ENCODE measurements at places on chromosomes 16 and 17.

- DNase-seq, result no peak
These were observed 6.2 kb upstream of the ABCA8 start for GRCh38 chr17:68961214-68961882.

DNA sequence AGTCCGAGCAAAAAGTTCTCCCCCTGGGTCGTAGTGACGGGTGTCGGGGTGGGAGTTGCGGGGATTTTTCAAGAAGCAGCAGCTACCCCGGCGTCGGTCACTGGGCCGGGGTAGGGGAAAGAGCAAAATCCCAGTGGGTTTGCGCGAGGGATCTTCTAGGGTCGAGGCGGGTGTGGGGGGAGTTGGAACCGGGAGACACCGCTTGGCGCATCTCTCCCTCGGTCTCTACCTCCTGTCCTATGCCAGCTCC lies 2.3 kb upstream of the UBTF start:
- no peak for DNase-seq

- no peak for DNase-seq
These were observed 62.3 kb downstream of the TNFRSF13B start for GRCh38 chr17:16909472-16910246.

DNA sequence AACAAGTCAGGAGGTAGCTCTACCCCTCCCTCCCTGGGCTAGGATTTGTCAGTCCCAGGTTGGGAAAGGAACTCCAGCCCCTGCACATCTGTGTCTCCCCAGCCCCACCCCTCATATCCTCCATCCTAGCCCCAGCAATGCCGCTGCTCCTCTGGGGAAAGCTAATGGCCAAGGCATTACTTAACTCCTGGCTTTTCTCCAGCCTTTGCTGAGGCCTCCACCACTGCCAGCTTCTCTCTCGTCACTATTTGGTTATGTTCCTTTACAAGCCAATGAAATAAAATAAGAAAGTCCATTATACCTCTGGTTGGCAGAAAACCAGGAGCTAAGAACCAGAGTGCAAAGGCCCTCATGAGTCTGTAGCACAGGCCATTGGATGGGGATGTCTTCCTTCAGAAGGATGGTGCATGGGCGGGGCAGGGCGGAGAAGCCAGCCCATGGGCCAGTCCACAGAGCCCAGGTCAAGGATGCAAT lies 171.0 kb downstream of the CCDC182 start:
- no peak for DNase-seq

DNA sequence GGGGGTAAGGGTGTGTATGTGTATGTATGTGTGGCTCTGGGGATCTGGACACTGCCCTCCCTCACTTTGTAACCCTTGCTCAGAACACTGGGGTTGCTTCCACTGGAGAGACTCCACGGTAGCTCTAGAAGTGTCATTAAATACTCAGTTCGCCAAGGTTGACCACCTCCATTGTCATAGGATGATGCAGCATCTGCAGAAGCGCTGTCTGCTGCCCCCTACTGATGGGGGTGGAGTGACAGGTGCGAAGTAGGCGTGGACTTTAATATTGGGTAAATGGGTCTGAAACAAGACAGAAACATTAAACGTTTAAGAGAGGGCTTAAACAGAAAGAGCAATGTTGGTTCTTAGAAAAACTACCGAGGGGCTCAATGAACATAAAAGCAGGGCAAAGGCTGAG lies 35.5 kb upstream of the STAC2 start:
- DNase-seq, result peak; percentile 53

- no peak for DNase-seq
These were observed 549.0 kb downstream of the HS3ST4 start for GRCh38 chr16:26240807-26241206.

DNA sequence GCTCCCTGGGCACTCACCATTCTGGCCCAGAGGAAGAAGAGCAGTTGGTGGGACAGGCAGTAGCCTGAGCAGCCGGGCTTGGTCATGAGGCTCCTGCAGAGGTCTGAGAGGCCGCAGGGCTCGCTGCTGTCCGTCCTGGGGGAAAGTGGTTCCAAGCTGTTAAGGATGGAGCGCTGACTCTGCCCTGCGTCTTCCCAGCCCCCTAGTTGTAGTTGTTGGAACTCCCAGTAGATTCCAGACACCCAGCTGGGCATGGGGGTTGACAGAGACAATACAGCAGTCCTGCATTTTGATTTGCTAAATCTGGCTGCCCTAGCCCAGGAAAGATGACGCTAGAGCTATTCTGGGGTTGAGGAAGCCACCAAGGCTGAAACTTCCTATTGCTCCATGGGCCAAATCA lies 7.3 kb downstream of the C16orf89 start:
- DNase-seq, result no peak

DNA sequence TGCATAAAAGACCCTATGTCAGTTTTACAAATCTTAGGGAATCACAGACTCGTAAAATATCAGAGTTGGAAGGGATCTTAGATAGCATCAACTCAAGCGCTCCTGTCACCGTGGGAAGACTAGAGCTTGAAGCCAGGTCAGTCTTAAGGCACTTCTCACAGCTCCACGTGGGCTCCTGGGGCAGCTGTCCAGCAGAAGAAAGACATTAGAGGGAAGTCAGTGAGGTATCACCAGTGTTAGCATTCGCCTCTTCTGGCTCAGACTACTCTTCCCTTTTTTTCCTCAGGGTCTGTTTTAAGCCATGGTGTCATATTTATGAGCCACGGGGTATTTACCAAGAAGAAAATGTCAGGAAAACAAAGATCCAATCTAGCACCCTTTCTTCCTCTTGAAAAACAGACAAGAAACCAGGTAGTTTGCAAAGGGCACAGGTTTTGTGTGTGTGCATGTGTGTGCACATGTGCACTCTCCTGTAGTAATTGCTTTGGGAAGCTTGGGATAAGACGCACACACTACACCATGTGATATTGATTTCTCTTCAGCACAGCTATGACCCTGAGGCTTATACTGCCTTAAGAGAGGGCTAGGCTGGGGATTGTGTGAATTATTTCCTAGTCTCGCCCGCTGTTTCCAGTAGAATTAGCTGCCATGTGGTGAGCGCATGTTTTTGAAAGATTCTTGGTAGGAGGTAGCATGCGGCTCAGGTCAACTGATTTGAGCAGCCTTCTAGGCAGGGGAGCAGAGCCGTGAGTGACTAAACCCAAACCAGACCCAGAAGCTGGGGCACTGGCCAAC lies 61.0 kb upstream of the ELAC2 start:
- no peak for DNase-seq

GRCh38 chr17:29133121-29133713 lies 47.0 kb downstream of the MYO18A start:
- DNase-seq, result peak; percentile 76

- DNase-seq, result no peak
These were observed 32.6 kb upstream of the BRD7 start for GRCh38 chr16:50401355-50401754.

- DNase-seq, result no peak
These were observed 52.9 kb upstream of the LGALS9 start for GRCh38 chr17:27577884-27578717.

- no peak for DNase-seq
These were observed 34.9 kb downstream of the CHD9 start for GRCh38 chr16:53089434-53090285.

DNA sequence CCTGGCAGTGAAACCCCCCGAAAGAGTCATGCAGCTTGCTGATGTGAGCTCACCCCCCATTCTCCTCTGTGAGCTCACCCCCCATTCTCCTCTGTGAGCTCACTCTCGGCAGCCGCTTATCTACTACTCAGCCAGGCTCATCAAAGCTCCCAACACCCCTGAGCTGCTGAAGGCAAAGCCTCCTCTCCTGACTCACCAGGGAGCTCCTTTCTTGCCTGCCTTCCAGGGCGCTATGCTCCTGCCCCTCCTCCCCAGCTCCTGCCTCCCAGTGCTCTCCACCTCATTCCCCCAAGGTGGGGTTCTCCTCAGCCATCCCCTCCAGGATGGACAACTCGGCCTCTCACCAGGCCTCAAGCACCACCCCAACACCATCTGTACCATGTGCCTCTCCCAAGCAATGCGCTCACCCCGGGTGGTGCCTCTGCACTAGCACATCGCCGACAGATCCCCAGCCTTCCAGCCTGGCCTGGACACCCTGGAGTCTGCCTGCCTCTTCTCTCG lies 27.7 kb upstream of the FAAP100 start:
- no peak for DNase-seq

All from NB4 (cell line).